Right lung (tissue), 10 donors: ENCODE measurements at places on chromosomes 1 and 21.

DNA sequence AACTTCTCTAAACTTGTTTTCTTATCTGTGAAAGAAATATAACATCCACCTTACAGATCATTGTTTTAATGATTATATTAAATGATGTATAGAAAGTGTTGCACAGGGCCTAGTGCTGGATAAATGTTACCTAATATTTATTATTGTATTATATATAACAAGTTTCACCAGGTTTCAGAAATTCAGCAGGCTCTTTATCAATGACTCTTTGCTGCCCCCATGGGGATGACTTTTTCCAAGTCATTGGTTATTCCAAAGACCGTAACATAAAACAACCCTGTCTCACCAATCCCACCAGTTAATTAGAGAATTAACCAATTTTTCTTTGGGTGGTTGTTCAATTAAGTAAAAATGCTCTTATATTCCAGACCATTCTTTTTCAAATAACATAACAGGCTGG, 7.3 kb upstream of the DEDD start:
- no peak for DNase-seq

DNA sequence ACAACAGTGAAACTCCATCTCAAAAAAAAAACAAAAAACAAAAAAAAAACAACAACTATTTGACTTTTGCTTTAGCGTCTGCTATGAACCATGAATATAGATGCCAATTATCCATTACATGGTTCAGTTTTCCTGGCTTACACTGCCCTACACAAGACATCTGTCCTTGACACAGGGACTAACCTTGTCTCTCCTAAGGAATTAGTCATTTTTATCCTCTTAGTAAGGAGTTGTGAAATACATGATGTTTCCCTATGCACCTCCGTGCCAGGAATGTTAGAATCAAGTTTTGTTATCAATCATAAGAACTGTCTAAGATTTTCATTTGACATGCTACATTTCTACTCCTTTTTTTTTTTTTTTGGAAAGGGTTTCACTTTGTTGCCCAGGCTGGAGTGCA, 241.8 kb downstream of the KIF26B start:
- no peak for DNase-seq

DNA sequence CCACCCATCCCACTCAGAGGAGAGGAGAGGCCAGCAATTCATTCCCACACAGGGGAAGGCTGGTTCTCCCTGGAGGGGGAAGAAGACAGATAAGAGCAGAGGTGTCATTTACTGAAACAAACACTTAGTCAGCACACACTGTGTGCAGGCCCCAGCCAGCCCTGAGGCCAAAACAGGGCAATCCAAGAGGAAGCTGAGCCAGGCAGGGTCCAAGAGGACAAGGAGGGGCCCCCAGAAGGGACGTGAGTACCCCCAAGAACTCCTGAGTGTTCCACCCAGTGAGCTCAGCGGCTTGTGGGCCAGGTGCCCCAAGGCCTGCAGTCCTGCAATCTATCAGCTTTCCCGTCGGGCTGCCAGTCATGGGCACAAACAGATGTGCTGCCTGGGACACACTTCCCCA, 15.8 kb downstream of the ADGRB2 start:
- DNase-seq: no peak

DNA sequence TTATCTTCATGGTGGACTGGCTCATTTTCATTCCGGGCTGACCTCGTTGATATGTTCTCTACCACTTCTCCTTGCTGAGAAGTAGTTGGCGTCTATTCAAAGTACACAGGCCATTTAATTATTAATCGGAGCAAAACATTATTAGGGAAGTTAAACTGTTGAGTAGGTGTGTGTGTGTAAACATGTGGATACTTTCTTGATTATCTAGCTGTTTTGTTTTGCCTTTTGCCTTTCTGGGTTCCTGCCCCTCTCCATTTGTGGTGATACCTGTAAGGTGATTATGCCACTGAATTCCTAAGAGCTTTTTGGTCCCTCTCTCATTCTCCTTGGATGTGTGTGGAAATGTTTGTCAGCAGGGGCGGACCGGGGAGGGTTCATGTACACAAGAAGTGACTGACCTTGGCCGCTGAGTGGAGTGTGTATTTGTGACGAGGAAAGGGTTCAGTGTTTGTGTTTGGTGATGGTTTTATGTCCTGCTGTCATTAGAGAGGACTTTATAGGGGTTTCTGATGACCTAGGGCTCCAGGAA, 56.6 kb upstream of the PPP2R5A start:
- DNase-seq: no peak

DNA sequence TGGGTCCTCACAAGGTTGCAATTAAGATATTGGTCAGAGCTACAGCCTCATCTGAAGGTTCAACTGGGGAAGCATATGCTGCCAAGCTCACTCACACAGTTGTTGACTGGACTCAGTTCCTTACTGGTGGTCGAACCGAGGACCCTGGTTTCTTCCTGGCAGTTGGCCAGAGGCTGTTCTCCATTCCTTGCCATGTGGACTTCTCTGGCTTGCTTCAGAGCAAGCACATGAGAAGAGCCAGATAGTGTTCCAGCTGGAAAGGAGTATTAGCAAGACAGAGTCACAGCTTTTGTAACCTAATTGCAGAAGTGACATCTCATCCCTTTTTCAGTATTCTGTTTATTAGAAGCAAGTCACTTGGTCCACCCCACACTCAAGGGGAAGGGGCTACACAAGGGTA, 23.6 kb downstream of the POU2F1 start:
- DNase-seq: no peak

DNA sequence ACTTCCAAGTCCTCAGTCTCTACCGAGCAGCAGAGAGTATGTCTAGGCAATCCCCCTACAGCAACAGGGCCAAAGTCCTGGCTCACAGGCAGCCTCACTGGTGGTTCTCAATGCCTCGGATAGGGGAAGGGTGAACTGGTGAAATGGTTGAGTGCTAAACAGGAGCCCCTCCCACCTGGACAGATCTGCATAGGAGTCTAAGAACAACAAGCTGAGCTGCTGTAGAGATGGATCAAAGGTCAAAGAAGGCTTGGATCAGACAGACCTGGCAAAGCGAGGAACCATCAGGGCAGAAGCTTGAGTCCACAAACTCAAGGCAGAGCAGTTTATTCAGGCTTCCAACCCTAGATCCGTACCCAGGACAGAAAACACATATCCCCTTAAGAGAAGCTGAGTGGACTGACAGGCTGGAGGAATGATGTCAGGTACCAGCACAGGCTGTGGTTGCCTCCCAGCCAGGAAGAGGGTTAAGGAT, 31.8 kb downstream of the RABIF start:
- no peak for DNase-seq
